ENCODE measurements at places on chromosomes 16 and 17. TPM values are rescaled to one million over a fixed set of nuclear protein-coding genes. Genes with fewer than 3 reads are reported as not detected.

DNA sequence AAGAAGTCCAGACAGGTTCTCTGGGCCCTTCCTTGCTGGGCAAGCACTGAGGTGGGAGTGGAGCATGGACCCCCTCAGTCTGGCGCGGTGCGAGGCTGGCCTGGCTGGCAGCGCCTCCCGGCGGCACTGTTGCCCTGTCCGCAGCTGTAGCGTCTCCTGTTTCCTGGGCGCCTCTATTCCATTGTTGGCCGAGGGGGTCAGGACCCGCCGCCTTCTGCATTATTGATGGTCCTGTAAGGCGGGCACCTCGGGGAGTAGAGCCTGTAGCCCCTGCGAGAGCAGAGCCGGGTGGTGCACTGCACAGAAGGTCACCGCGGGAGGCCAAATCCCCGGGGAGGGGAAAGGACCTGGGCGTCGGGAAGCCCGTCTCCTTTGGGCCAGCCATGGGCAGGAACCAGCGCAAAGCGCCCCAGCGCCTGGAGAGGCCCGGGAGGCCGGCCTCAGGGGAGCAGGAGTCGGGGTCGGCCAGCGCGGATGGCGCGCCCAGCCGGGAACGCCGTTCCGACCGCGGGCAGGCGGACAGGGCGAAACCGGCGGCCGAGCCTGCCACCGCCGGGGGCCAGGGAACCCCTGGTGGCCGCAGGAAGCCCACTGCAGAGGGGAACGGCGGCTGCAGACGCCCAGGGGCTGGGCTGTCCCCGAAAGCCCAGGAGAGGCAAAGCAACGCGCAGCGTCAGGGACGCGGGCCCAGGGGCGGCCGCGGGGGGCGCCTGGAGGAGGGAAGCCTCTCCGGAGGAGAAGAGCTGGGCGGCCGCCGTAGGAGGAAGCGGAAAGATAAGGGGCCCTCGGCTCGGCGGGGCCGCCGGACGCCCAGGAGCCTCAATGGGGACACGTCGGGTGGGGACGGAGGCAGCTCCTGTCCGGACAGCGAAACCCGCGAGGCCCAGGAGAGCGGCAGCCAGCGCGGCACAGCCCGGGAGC is at the start of gene MYO15B:
MYO15B (plus strand) TSS at position 126 of the 921 bp plus-strand sequence; CDS start at position 384, 258 bp downstream.
- DNase-seq = no peak

GRCh38 chr16:79009896-79010295 is 590.6 kb downstream of the MAF start:
- DNase-seq = no peak

DNA sequence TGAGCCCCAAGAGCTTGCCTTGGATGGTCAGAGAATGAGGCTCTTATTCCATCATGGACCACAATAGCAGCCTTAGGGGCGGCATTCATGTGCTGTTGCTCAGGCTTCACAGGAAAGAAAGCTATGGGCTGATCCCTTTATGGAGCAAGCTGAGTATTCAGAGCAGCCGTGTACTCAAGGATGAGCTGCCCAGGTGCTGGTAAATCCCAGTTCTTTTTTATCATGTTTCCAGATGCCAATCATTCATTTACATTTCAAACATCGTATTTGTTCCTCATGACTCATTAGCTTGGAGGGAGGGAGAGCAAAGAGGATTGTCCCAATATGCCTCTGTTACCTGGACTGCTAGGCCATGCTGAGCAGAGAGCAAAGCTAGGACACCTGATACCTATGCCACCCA is 475.7 kb downstream of the SHISA9 start:
- no peak for DNase-seq

- no peak for DNase-seq
Observed at GRCh38 chr17:57097832-57098421, 12.9 kb downstream of the AKAP1 start.

DNA sequence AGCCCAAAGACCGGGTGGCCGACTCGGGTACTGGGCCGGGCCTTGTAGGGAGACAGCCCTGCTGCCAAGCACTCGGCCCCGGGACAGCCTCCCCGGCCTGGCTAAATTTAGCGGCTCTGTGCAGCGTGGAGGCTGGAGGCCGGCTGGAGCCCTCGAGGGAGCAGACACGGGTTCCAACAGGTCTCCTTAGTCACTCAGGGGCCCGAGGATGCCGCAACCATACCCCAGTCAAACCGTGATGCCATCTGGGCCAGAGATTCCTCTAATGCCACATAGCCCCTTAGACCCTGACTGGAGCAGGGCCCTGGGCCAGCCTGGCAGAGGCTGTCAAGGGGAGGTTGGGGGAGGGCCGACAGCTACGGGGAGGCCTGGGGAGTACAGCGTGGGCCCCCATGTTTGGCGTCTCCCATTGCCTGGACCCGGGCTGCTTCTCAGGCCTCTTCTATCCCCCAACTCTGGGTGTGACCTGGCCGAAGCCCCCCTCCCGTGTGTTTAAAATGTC is 2.9 kb upstream of the P2RX1 start:
- DNase-seq = no peak

DNA sequence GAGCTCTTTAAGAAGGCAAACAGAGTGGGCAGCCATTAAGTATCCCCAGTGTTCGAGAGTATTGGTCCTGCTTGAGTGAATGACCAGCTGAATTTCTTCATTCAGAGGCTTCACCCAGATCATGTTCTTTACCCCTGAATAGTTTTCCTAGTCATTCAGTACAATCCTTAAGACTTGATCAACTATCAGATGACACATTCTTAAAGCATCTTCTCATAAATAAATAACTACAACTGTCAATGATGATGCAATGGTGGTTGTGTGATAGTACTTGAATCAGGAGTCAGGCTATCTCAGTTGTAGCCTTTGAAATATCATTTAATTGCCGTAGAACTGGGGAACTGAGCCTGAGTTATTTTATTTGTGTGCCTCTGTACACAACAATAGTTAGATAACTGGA is 416.8 kb upstream of the CCL2 start:
- DNase-seq = no peak

DNA sequence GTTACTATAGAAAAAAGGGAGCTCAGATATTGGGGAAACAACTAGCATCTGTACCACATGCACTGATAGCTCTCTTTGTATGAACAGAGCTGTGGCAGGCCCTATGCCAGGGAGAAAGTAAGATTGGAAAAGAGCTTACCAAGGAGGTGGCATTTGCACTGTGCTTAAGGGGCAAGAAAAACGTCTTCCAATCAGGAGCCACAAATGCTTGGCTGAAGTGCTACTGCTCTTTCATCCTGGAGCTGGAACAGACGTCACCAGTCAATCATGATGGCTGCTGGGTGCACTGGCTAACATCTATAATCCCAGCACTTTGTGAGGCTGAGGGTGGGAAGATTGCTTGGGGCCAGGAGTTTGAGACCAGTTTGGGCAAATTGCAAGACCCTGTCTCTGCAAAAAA is 218.5 kb downstream of the SEC14L1 start:
- no peak for DNase-seq

DNA sequence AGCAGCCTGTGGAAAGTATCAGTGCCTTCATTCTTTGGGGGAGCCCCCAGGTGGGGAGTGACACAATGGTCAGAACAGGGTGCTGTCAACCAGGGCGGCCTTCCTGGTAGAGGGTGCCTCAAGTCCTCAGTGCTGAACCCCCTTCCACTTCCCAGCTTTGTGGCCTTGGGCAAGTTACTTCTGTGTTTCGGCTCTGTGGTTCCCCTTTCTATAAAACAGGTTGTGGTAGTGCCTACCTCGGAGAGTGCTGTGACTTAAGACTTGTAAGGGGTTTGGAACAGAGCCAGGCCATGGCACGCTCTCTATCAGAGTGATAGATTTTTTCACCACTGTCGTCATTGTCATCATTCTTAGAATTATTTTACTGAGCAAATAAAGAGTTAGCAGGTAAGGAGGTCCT is 141.1 kb downstream of the CCDC182 start:
- DNase-seq = no peak

DNA sequence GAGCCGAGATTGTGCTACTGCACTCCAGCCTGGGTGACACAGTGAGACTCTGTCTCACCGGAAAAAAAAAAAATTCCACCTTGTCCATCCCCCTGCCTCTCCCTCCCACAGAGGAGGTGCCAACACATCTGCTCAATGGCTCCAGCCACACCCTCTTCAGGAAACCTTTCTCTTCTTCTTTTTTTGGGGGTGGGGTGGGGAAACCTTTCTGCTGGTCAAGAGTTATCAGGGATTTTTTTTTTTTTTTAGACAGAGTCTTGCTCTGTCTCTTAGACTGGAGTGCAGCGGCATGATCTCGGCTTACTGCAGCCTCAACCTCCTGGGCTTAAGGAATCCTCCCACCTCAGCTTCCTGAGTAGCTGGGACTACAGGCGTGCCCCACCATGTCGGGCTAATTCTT is 18.7 kb downstream of the TNS4 start:
- no peak for DNase-seq

DNA sequence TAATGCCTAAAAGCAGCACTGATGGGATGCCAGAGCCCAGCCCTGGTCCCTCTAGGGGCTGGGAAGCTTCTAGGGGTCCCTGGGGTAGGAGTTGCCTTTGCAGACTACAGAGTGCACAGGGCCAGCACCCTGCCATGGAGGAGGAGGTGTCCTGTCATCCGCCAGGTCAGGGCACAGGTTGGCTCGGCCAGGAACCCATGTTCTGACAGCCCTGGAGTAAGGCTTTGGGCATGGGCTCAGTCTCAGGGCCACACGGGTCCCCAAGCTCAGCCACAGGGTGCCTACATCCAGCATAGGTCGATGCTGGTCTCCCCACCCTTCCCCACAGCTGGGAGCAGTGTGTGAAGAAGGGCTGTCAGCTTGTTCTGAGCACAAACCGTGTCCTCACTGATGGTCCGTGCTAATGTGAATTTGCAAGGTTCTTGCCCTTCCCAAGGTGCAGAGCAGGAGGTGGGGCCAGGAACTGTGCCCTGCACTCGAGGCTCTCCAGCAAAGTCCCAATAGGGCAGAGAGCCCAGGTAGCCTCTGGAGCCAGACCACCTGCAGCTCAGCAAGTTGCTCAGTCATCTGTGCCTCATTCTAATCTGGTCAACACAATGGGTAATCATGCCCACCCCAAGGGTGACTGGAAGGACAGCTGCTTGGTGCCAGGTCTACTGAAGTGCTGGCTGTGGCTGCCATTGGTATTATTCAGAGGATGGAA is 72.8 kb downstream of the AMFR start:
- DNase-seq = no peak

The HOXB7 gene
- 44.0 TPM for total RNA-seq

The CLEC19A gene
- not detected for total RNA-seq

Data from Panc1 (cell line).